ENCODE measurements at places on chromosomes 5 and 9.

- DNase-seq = no peak
These were observed 84.7 kb downstream of the ST8SIA4 start for GRCh38 chr5:100818340-100818739.

- no peak for DNase-seq
These were observed 11.5 kb downstream of the MAN2A1 start for GRCh38 chr5:109701252-109701651.

GRCh38 chr5:12901696-12902095, 997.5 kb upstream of the CTNND2 start:
- no peak for DNase-seq

DNA sequence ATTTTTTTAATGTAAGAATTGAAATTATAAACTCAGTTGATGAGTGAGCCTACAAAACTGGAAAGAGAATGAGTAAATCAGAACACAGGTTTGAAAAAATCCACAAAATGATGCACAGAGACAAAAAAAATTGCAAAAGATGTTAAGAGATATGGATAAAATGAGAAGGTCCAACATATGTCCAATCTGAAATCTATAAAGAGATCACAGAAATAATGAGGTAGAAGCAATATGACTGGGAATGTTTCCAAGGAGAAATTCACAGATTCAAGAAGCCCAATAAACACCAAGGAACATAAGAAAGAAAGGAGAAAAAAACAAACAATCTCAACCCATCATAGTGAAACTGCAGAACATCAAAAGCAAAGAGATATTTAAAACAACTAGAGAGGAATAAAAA, 288.4 kb upstream of the SLC30A5 start:
- DNase-seq = no peak

GRCh38 chr9:121887553-121888437, 205.3 kb downstream of the TTLL11 start:
- DNase-seq = no peak

GRCh38 chr5:148471379-148471778, 87.6 kb downstream of the FBXO38 start:
- no peak for DNase-seq

- DNase-seq = no peak
These were observed 25.8 kb downstream of the DIRAS2 start for GRCh38 chr9:90616806-90617205.

DNA sequence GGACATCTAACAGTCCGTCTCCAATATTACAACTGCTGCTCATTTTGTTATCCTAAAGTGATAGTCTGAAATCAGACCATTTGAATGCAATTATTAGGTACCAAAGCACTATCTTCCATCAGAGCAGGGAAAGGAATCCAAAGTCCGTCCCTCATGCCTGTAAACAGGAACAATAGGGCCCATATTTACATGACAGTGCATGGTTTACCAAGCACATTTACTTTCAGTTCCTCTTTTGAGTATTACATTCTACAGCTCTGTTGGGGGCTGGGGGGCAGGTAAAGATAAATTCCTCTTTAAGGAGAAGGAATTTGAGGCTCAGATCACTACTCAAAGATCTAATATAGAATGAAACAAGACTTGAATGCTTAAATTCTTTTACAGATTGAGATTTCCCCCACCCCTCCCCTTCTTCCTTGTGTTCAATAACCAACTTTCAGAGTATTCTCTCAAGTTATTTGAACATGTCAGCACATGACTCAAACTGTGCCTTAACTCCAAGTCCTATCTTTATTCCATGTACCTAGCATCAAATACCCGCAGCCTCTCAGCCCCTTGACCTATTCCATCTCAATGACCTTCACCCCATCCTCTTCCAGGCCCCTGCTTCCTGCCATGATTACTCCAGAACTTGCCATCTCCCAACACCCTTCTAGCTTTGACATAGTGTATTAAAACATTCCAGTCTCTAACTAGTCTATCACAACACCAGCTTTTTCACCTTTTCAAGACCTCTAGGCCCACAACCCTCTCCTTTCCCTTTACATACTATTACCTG, 71.0 kb downstream of the BRINP1 start:
- no peak for DNase-seq

- no peak for DNase-seq
These were observed 354.1 kb upstream of the RFX3 start for GRCh38 chr9:3879726-3880505.

- DNase-seq = no peak
These were observed 6.6 kb upstream of the PRKACG start for GRCh38 chr9:69020301-69021145.

DNA sequence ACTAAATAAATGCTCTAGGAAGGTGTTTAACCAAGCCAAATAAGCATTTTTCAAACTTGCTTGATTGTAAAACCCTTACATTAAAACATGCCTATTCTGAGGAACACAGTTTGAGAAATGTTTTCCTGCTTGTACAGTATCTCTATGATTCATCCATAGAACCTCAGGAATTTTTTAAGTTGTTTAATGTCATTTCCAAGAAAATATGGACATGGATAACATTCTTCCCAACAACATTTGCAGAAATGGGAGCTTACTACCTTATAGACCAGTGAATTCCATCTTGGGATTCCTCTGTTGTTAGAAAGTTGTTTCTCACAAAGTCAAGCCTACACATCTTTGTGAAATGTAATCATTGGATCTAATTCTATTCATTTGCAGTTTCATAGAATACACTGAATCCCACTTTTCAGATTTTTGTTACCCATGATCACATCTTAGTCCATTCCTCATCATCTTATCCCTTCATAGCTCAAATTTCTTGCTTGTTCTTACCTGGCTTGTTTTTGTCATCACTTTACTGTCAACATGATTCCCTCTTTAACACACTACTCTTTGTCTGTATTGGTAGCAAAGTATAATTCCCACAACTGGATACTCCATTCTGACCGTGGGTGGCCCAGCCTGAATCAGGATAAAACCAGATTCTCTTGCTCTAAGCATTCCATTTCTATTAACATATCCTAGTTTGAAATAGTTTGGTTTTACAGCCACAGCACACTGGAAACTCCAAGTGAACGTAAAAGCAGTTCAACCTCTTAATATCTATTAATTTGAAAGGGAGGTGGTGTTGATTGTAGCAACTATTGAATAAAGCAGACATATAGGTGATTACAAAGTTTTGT, 49.4 kb upstream of the PAPPA start:
- no peak for DNase-seq

DNA sequence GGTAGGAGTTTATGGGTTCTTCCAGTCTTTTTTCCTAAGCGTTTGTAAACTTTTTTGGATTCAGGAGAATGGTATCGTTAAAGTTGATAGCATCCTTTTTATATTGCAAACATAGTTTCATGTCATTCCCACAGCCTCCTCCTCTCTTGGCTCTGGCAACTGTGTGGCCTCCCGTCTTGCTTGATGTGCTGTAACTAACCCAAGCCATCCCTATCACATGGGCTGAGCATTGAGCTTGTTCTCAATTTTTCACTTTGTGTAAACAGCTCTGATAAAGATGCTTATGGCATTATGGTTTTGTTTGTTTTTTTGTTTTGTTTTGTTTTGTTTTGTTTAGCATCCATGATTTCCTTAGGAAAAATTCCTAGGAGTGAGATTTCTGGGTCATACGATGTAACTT, 4.6 kb downstream of the STKLD1 start:
- no peak for DNase-seq

DNA sequence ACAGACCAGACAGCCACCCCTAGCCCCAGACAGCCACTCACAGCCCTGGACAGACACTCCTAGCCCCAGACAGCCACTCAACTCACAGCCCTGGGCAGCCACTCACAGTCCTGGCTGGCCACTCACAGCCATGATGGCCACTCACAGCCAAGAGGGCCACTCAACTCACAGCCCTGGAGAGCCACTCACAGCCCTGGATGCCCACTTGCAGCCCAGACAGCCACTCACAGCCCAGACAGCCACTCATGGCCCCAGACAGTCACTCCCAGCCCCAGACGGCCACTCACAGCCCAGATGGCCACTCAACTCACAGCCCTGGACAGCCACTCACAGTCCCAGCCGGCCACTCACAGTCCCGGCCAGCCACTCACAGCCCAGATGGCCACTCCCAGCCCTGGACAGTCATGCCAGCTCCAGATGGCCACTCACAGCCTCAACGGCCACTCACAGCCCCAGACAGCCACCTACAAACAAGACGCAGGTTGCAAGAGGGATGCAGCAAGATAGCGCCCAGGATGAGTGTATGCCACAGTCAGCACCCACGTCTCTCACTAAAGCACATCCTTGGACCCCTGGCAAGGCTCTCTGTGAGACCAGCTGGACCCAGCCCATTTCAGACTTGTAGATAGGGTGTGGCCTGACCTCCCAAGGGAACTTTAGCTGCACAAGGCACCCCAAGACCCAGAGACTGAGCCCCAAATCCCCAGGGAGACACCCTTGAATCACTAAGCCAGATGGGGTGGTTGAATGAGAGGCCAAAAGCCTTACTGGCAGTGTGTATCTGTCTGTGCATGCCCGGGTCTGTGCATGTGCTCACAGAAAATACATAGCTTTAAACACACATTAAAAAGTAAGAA, 22.4 kb downstream of the ZDHHC11B start:
- no peak for DNase-seq

DNA sequence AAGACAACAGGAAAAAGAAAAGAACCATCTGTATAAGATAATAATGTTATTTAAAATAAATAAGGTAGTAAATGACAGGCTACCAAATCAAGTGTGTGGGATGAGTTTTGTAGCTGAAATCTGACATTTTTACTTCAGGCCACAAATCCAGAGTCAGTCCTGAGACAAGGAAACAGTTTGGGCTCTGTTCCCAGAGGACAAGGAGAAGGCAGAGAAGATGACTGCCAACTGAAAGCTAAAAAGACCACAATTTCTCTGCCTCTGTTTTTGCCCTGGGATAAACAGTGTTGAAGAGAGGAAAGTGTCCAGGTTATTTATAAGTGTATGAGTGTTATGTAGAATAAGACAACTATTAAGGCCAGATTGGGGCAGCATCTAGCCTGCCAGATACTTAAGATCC, 180.5 kb downstream of the NFIB start:
- DNase-seq = no peak

GRCh38 chr5:8864053-8864452, 681.8 kb downstream of the SEMA5A start:
- DNase-seq = no peak

DNA sequence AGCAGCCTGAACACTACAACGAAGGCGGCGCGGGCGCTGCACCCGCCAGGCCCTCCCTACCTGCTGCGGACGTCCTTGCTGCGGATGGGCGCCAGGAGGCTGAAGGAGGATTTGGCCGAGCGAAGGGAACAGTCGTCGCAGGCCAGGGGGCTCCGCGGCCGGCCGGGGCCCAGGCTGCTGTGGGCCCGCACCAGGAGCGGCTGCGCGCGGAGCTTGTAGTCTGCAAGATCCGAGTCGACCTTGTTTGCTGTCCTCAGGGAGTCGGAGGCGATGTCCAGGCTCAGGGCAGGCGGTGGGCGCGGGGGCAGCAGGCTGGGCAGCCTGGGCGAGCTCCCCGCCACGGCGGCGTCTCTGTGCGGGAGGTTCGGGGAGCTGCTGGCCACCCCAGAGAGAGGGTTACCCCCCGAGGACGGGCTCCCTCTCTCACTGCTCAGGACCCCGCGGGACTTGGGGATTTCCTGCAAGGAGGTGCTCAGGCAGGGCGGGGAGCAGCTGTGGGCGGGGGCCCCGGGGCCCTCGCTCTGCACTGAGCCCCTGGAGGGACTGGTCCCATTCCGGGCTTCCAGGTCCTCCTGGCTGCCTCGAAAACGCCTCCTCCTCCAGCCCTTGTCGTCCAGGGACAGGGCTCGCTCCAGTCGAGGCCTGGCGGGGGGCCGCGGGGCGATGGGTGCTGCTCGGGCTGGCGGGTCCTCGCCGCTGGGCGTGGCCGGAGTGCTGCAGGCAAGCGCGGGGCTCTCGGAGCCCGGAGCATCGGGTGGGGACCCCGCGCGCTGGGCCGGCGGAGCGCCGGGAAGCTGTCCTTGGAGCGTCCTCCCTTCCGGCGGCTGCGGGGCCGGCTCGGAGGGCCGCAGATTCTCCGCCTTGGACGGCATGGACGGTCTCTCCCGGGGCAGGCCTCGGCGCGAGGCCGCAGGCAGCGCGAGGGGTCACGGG, 831 bp downstream of the INPP5E start:
- peak; percentile 25 for DNase-seq

DNA sequence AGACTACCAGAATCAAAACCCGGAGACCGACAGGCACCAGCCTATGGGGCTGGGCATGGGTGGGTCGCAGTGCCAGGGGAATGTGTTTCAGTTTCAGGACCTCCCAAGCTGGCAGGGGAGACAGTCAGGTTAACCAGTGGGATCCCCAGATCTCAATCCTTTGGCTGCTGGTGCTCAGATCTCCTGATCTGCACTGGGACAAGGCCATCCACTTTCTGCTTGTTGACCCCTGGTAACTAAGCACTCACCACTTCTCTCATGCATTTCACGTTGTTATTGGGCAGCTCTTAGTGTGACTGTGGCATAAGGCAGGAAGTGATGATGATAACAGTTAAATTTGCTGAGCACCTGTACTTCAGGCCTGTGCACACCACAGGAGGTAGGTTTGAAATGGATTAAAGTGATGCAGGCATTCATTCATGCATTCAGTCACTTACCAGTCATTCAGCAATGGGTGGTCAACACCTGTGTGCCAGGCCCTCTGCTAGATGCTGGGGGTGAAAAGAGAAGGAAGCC, 42.1 kb upstream of the STXBP1 start:
- no peak for DNase-seq

- no peak for DNase-seq
These were observed 65.4 kb upstream of the FCN1 start for GRCh38 chr9:134983074-134983473.

DNA sequence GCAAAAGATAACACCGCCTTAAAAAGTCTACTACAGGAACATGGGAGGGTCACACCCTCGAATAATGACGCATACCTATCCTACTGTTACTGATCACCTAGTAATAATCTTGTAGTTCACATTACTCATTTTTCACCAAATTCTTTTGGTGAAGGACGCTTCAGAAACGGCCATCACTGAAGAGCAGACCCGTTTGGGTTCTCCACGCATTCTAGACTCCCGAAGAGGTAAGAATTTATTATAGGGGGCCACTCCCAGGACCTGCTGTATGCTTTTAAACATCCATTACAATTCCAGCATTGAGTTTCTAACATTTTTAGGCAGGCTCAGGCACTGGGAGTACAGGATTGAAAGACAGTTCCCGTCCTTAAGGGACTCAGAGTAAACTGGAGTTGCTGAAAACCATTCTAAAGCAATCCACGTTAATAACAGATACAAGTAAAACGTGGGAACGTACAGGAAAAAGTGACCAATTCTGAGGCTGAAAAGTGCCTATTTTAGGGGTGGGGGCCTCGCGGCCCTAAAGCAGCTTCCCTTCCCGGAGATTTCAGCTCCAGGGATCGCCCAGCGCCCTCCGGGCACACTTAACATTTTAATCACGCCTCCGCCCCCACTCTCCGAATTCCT, at the start of gene FER:
FER (plus strand) TSS at position 124 of the 627 bp plus-strand sequence. CDS start 50,286 bp downstream, outside the sequence.
- no peak for DNase-seq

- DNase-seq = no peak
These were observed 19.9 kb upstream of the NR4A3 start for GRCh38 chr9:99801775-99802174.

DNA sequence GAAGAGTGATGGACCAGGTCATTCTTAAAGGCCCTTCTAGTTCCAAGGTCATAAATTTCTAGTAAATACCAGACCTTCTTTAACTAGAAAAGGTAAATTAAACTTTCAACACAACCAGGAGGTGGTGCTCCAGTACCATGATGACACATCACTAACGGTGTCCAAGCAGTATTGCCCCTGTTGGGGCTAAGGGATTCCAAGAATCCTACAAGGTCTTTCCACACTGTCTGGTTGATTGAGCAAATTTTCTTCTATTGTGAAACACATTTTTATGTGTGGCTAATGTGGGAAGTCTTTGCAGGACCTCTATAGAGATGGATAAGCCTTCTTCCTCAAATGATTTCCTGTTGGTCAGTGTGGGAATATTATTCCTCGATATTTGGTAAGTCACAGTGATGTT, 459.6 kb upstream of the PAPPA start:
- DNase-seq = no peak
